Left ventricle myocardium inferior (tissue), 1 donor: ENCODE measurements at places on chromosomes 12 and 14.

DNA sequence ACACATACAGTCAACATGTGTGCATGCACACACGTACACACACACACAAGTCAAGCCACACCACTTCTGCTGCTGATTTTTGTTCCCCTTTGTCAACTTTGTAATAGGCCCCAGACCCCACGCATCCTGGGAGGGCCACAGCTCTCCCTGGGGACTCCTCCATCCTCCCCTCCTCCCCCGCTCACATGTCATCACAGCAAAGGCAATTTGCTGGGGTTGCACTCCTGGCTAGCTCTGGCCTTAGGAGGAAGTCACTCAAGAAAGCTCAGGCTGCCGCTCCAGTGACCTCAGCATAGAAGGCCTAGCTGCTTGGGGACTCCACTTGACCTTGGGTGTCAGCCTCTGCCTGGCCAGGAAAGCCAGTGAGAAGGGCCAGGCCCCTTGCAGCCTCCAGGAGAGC, 27.2 kb downstream of the NGB start:
- DNase-seq: no peak

GRCh38 chr12:120855823-120856588, 48.2 kb downstream of the SPPL3 start:
- DNase-seq: no peak

GRCh38 chr14:68399971-68400370, 392.9 kb downstream of the ZFP36L1 start:
- DNase-seq: no peak

- DNase-seq: peak; percentile 28
Measured at GRCh38 chr12:111788178-111788654, 21.5 kb downstream of the ALDH2 start.

GRCh38 chr14:99777951-99778350, 15.3 kb upstream of the EML1 start:
- no peak for DNase-seq

DNA sequence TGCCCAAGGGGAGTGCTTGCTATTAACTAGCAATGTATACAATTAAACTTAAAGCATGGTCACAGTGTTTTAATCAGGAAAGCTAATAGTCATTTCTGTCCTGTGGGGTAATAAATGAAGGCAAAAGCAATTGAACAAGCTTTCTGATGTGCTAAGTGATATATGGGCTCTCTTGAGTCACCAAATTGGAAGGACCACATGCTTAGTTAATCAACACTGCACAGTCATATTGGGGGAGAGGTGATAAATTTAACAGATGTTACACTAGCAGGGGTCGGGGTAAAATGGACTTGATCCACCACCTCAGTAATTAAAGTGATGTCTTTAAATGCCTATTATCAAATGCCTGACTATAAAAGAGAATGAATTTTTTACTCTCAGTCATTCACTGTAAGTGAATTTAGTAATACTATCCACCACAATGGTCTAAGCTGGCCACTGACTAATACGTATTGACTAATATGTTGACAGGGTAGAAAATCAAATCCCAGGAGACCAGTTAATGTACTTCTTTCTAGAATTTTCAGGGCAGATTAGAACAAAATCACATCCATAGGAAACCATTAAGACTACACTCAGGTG, 736.3 kb downstream of the RPS29 start:
- DNase-seq: no peak

GRCh38 chr12:132471011-132471857, 18.7 kb upstream of the FBRSL1 start:
- no peak for DNase-seq

DNA sequence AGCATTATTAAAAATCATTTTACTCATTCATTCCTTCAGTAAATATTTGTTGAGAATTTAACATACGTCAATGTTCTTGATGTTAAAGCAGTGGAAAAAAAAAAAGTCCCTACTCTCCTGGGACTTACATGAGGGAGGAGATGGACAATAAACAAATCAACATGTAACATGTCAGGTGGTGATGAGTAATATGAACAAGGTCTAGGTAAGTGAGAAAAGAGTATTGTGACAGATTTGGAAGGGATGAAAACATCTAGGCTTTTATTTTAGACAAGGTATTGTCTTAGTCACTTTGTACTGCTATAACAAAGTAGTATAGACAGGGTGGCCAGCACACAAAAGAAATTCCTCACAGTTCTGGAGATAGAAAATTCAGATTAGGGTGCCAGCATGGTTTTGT, 167.2 kb downstream of the FSCB start:
- no peak for DNase-seq

GRCh38 chr14:71361336-71361735, 454.1 kb downstream of the PCNX1 start:
- DNase-seq: no peak

- no peak for DNase-seq
Measured at GRCh38 chr12:56029166-56029519, 8.3 kb downstream of the IKZF4 start.

DNA sequence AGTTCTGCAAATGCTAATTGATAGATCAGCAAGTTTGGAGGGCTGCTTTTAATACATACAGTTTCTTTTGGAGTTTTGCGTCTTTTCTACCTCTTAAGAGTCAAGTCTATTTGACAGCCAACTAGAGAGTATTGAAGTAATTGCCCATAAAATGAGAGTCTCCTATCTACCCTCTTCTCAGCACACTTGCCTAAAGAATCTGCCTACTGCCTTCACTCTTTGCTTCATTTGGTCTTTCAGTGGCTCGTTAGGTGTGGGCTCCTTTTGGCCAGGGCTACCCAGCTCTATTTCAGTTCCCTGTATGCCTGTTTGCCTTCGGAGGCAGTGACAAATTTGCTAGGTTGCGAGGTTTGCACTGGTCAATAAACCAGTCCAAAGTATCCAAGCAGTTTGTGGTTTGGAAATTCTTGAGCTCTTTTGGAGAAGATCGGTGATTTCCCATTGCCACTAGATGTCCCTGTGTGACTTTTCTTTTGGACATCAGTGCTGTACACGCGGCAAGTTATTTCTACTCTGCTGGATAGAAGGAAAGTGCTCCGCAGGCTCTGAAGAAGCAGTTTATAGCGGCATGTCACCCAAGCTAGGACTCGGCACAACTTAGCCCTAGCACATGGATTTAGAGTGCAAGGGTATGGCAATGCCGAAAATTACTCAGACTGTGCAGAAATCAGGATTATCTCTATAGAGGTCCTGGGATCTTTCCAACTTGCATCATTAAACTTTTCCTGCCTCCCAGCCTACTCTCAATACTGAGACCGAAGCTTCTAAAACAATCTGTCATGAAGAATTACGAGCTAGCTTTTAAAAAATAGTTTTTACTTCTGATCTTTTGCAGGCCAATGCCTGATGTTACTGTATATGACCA, 38.6 kb downstream of the MGST1 start:
- DNase-seq: no peak

DNA sequence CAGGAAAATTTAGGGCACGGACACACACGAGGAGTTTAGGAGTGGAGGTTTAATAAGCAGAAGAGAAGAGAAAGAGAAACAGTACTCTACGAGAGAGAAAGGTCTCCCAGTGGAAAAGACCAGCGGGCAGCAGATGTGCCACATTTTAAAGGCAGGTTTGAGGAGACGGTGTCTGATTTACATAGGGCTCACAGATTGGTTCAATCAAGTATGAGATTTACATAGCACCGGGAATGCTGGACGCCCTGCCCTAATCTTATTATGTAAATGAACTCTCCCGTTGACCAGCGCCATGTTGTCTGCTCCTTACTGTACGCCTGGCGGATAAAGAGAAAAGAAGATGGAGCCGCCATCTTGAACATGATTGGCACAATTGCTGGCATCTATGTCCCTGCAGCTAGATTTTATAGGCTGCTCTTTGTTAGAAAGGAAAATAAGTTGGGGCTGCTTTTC, 17.9 kb downstream of the NFKBIA start:
- peak; percentile 15 for DNase-seq

GRCh38 chr12:68831751-68832503, 23.9 kb downstream of the MDM2 start:
- no peak for DNase-seq

- no peak for DNase-seq
Measured at GRCh38 chr14:55604900-55605418, 25.0 kb downstream of the KTN1 start.

- DNase-seq: peak; percentile 47
Measured at GRCh38 chr14:94548999-94549985, 11.9 kb upstream of the SERPINA4 start.

DNA sequence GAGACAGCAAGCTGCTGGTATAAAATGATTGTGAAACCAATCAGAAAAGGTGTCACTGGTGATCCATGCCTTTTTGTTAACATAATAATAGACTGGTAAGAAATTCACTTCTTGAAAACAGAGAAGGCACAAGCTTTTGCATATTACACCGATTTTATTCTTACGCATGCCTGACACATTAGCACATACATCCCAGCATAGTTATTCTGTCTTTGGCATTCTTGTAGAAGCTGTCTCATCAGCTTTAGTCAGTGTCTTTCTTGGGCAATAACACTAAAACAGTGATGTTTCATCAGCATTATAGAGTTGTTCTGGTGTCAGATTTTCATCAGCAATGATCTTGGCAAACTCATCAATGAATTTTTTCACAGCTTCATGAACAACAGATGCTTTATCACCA, 283.4 kb upstream of the TMTC1 start:
- no peak for DNase-seq

GRCh38 chr12:96502477-96502876, 13.1 kb downstream of the CFAP54 start:
- DNase-seq: no peak

DNA sequence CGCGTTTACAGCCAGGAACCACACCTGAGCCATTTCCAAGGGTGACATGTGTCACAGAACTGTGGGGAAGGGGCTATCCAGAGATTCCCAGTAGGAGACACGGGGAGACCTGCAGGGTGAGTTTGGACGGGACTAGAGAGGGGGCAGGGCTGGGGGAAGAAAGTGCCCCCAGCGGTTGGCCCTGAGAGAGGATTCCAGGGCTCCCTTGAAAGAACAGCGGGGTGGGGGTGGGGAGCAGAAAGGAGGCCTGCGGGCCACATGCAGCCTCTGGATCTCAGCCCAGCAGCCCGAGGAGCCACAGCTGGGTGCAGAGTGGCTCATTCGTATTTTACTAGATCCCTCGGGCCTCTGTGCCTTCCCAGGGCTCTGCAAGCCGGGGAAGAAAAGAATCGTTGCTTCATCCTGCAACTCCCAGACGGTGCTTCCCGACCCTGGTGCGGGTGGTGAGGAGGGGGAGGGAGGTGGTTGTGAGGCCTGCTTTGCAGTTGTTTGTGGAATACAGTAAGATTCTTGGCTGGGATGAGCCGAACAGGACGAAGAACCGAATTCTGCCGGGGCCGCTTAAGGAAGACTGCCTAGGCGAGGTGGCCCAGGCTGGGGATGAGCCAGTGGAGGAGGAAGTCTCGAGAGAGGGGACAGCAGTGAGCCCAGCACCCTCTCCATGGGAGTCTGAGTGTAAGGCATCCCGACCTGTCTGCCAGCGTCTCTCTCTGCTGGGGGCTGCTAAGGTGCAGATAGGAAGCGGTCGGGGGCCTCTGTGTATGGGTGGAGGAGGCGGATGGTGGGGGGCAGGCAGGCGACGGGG, 36.1 kb upstream of the ANKRD9 start:
- DNase-seq: no peak

- DNase-seq: no peak
Measured at GRCh38 chr12:2580821-2581220, 213.9 kb upstream of the FKBP4 start.

DNA sequence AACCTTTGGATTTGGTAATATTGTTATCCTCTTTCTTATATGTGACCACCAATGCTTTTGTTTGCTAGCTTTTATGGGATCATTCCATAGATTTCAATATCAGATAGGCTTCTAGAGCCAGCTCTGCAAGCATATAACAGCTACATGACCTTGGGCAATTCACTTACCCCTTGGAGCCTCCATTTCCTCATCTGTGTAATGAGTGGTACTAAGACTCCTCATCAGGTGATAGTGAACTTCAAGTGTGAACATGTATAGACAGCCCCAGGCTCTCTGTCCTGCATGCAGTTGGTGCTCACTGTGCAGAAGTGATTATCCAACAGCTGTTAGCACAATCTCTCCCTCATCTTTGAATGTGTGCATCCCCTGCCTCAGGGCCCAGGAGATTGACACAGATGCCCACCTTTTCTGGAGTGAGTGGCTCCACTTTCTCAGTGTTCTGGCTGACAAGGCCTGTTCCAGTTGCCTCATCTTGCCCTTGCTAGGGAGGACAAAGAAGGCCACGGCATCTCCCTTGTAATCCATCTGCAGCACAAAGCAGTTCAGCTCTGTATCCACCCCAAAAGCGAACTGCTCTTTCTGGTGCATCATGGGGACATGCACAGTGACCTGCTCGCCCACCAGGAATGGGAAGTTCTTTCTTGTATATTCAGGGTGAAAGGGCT, 9.2 kb downstream of the SERPINA9 start:
- no peak for DNase-seq

GRCh38 chr12:7096979-7097378, 4.7 kb upstream of the C1R start:
- no peak for DNase-seq

- DNase-seq: no peak
Measured at GRCh38 chr12:65517656-65518210, 239.2 kb downstream of the MSRB3 start.

GRCh38 chr12:130545475-130545874, 170.6 kb downstream of the RIMBP2 start:
- DNase-seq: no peak

DNA sequence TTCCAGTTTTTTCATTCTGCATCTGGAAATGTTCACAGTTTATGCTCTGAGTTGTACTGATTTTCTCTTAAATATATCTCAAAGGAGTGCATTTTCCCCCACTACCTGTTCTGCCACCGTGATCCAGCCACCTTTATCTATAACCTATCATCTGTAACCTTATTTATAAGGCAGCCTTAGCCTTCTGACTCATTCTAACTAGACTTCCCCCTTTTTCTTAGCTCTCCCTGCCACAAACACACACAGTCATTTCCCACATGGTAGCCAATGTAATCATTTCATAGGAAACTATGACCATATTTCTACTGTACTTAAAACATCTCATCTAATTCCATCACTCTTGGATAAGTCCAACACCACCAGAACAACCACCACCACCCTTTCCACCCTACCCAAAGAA, 10.8 kb upstream of the GYS2 start:
- DNase-seq: no peak

DNA sequence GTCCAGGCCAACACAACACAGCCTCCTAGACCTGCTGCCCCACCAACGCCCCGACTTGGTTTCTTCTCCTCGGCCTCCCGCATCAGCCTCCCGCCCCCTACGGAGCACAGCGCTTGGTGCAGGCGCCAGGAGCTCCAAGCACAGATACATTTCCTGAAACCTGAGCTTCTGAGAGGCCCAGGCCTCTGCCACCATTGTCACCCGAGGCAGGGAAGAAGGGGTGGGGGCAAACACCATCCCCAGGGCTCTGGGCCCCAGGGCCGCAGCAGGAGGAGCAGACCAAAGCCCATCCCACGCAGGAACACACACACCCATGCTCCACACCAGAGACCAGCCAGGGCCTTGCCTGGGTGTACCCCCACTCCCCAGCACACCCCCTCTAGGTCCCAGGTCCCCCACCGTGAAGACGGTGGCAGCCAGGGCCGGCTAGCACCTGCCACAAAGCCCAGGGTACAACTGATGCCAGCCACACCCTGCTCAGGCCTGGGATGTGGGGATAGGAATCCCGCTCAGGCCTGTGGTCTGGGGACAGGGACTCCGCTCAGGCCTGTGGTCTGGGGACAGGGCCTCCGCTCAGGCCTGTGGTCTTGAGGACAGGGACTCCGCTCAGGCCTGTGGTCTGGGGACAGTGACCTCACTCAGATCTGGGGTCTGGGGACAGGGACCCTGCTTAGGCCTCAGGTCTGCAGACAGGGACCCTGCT, 5.4 kb downstream of the JAG2 start:
- DNase-seq: no peak
